ENCODE measurements at places on chromosomes 2 and 18. TPM values are rescaled to one million over a fixed set of nuclear protein-coding genes. Genes with fewer than 3 reads are reported as not detected.
A peak's percentile ranks its signal among the peaks of the same experiment; 100 is the strongest.

Gene CFAP65
- total RNA-seq, result not detected

GRCh38 chr2:15769676-15770547, 170.4 kb upstream of the MYCN start:
- no peak for DNase-seq

DNA sequence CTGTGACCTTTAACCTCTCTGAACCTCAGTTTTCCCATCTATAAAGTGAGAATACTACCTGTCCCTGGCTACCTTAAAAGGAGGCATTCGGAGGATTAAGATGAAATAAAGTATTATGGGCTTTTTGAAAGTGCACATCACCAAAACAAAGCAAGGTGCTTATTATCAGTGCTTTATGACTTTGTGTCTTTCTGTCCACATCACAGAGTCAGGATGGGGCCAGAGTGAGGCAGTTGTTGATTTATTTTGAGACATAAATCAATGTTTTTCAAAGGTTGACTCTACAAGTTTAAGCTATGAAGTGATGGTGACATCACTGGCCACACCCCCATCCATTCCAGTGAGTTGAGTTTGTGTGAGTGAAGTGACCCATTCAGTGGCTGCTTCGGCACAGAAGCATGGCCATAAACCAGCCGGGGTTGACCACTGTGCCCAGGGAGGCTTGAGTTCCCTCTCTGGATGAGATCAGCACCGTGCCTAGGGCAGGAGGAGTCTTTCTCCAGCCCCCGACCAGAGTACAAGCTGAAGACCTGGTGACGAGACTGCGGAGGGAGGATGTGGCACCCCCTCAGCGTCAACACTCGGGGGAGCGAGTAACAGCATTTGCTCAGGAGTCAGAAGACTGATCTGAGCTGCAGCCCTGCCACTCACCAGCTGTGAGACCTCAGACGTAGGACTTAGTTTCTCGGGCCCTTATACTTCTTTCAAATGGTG, 89.0 kb upstream of the PPP1CB start:
- peak; percentile 54 for DNase-seq

Gene LRATD1
- total RNA-seq, result 0.80 TPM

- peak; percentile 15 for DNase-seq
Observed at GRCh38 chr2:109402180-109402579, 211.6 kb downstream of the SEPTIN10 start.

DNA sequence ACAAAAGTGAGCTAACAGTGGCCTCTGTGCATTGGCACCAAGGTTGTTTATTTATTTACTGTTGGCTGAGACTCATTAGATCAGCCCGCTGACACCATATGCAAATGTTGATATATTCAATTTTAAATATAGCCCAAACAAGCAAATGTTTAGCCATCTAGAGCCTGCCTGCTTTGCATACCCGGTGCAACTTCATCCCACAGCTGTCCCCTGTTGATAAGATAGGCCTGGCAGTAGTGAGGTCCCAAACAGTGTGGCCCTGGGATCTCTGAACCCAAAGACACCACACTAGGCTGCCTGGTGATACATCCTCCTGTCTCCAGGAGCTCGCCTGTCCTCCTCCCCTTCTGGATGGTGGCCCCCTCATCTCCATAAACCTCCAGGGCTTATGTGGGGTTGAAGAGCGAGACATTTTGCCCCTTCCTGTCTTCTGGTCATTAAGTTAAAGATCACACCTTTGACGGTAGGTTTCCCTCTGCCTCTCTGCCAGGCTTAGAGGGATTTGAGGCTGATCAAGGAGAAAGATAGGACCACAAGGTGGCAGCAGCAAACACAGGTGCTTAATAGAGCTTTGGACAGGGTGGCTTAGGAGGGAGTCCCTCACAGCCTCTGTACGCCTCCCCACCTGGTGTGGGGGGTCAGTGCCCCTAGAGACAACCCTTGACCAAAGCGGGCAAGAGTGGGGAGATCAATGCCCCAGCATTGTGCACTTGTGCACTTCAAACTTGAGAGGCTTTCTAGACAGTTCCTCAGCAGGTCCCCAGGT, 23.7 kb upstream of the MYO5B start:
- DNase-seq, result no peak

Gene RAB6C
- not detected for total RNA-seq

Gene CHST9
- total RNA-seq, result 0.44 TPM

GRCh38 chr18:80034852-80035406, 695 bp downstream of the RBFA start:
- no peak for DNase-seq

DNA sequence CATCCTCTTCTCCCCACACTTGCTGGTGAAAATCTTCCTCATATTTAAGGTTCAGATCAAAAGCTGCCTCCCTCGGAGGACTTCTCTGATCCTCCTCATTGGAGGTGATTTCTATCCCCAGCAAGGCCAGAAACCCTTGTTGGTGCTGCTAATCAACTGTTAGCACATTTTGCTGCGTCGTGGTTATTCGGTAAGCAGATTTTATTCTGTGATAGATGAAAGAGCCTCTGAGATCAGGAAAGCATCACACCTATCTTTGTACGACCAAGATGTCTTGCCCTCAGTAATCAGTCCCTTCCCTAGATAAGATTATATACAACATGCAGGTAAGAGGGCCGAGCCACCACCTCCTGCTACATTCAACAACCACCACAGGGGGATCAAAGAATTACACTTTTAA, 40.1 kb downstream of the DDX18 start:
- DNase-seq, result no peak

Gene CACNB4
- total RNA-seq, result 0.71 TPM

DNA sequence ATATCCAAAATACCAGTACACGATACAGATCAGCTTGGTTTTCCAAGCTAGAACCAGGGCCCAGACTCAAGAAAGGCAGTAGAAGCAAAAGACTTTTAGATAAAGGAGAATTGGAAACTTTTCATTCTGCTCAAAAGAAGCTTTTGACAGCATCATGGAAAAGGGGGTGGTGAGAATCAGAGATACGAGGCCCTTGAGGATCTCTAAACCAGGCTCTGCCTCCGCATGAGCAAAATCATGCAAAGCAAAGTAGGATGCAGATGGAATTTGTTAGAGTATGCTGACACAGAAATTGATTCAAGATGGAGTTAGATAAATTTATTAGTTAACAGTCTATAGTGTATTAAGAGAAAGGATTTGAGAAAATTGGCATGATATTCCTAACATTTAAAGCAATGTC, 39.8 kb downstream of the FAM98A start:
- no peak for DNase-seq

GRCh38 chr2:196356332-196356731, 185.0 kb upstream of the STK17B start:
- no peak for DNase-seq

- DNase-seq, result no peak
Observed at GRCh38 chr18:22551536-22552151, 133.9 kb upstream of the CTAGE1 start.

DNA sequence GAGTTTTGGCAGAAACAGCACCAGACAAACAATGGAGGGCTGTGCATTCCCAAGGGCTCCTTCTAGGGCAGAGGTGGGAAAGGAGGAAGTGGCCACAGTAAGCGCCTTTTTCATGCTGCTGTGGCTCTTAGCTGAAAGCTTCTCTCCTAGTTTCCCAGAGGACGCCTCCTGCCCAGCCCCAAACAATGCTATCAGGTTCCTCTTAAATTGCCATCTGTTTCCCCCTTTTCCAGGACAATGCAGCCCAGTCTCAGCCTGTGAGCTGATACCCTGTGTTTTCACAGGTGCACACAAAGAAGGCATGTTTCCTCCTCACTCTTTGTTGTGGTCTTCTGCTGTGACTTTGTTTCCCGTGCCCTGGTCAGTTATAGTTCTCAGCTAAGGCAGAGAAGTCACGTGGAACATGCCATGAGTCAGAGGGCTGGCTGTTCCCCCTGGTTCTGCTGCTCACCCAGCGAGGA, 5.4 kb upstream of the FAM124B start:
- DNase-seq, result no peak

Gene LYG2
- not detected for total RNA-seq

Gene LRRC30
- not detected for total RNA-seq

Gene CKAP2L
- 0.05 TPM for total RNA-seq

DNA sequence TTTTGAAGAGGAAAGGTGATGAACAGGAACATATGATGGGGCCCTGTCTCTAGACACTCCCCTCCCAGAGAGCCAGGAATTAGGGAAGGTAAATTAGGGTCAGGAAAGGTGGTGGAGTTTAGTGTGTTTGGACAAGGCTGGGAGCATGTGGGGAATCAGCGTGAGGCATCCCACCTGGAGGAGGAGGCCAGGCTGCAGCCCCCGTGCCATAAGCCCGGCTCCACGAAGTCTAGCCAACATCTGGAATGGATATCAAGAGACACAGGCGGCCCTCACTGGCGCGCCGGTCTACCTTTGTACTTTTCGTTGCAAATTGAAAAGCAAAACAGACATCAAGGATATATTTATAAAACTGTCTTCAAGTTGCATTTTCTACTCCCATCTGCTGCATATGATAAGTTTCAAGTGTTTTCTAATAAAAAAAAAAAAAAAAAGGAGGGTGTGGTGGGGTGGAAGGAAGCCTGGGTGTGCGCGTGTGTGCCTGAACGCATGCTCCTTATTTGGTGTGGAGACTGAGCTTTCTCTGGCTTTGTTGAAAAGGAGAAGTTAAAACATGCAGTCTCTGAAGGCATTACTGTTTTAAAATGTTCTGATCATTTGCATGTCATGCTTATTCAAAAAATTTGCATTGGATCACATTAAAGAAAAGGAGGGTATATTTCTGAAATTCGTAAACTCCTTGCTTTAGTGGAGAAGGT, 546.7 kb upstream of the ID2 start:
- peak; percentile 39 for DNase-seq

Gene HNMT
- total RNA-seq, result 19.0 TPM

Gene UGT1A6
- not detected for total RNA-seq

Gene GAREM1
- 12.7 TPM for total RNA-seq

Gene REG3G
- not detected for total RNA-seq

DNA sequence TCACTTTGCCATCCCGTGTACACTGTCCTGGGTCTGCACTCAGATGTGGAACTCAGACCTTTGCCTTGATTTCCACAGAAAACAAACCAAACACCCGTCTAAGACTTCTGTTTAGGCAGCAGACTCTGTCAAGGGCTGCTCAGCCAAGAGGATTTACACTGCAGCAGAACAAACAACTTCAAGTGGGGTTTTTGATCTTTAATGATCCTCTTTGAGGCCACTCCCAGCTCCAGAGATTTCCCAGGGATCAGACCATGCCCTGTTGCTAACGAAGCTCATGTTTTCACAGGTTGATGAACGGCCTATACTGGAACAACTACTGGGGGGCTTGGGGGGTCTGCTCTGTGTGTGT, 52.5 kb upstream of the LGALSL start:
- no peak for DNase-seq

DNA sequence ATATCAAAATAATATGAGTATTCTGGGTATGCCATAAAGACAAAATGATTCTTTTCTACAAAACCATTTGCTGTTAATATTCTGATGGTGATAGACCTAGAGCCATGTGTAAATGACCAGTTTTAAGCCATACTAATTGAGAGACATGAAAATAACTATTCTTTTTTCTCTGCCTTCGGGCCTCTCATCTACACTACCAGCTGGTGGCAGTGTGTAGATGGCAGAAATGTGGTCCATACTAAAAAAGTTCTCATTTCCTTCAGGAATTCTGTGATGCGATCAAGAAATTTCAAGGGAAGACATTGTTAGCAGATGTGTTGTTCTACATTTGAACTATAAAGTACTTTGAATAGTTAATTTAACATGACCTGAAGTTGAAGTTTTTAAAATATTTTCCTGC, 485.2 kb downstream of the TRIB2 start:
- no peak for DNase-seq

DNA sequence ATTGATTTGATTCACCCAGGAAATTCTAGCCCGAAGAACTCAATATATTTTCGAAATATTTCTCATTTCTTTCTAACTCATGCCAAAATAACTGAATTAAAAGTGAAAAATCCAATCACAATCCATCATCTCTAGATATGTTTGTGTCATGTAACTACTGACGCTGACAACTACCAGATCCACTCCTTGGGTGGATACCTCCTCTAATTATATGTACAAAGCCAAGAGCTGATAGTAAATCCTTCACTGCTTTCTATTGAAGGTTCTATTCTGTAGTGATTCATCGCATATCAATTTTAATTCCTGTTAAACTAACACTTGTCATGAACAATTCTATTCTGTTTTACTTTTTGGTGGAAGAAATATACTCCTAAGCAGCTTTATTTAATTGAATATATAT, 1056.6 kb upstream of the NXPH2 start:
- no peak for DNase-seq

GRCh38 chr2:157443795-157444640, at the start of gene CYTIP:
Gene CYTIP (minus strand): TSS chr2:157444089. CDS start chr2:157444020, 69 bp downstream.
- no peak for DNase-seq

GRCh38 chr18:59681521-59682004, 15.7 kb downstream of the CCBE1 start:
- DNase-seq, result no peak
